RPMI8226 (cell line): ENCODE measurements at places on chromosomes 2 and 18.

DNA sequence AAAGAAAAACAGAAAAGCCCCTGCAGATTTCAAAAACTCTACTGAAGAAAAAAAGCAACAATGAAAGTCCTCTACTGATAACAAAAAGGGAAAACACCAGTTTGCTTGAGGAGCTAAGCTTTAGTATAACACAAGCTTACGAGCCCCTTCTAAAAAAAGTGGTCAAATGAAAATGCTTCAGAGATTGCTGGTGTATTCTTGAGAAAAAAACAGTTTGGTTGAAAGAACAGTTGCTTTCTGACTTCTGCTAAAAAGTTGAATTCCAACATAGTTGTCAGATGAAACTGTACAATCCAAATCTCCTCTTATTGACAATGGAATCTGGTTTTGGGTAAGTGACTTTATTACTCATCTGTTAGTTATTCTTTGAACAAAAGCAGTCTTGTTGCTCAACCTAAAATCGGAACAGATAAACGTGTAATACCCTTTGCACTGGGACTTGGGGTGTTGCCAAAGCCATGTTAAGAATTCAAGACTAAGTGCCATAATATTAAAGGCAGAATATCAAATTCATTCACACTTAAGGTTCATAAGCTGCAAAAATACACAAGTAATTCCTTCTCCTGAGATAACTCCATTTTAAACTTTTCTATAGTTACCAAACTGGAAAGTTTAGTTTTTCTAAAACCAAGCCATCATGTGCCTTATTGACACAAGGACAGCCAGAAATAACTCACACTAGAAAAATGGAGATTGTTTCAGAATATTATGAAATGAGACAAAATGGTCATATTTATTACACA, 45.3 kb upstream of the SPAG16 start:
- DNase-seq, result no peak

DNA sequence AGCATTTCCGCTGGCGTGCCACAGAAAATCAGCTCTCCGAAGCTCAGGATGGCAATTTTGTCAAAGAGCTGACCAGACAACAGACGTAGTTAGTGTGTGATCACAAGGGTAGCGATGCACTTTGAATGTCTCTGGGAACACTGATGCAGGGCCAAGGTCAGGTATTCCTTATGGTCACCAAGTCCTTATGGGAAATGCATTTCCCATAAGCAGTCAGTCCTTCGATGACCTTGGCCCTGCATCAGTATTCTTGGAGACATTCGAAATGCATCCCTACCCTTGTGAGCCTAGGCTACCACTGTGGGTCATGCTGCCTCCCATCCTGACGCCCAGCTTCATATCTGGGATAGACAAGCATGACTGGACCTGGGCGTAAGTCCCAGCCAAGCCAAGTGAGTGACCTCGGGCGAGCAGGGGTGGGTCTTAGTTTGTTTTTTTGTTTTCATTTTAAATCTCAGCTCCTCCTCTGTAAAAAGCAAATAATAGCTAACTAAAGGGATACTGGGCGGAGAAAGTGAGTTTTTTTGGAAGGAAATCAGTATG, 13.6 kb downstream of the ABCG5 start:
- no peak for DNase-seq

- no peak for DNase-seq
Observed at GRCh38 chr2:158047156-158047611, 54.5 kb upstream of the UPP2 start.

DNA sequence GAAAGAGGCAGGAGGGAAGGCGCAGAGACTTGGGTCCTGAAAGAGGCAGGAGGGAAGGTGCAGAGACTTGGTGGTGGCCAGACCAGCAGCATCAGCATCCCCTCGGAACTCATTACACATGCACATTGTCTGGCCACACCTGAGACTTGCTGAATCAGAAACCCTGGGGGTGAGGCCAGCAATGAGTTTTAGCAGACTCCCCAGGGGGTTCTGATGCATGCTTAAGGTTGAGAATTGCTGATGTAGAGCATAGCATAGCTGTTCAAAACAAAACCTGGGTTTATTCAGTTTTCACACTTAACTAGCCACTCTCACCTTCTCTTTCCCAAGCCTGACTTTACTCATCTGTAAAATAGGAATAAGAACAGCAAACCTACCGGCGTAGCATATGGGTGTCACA, 122.9 kb downstream of the MRO start:
- DNase-seq, result peak; percentile 67

DNA sequence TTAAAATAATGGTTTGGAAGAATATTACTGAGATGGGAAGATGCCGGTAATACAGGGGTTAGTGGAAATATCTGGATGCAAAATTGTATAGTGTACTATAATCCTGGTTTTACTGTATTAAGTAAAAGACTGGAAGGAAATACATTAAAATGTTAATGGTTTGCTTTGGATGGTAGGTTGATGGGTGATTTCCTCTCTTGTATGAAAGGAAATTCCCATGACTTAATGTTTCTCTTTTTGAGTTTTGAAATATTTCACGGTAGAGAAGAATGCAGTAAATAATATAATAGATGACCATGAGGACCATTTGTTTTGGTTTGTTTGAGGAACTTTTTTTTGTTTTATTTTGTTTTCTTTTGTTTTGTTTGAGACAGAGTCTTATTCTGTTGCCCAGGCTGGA, 8.2 kb downstream of the SPTBN1 start:
- no peak for DNase-seq

- DNase-seq, result no peak
Observed at GRCh38 chr18:67200665-67201064, 315.9 kb downstream of the DSEL start.
